Suprapubic skin (tissue), 4 donors: ENCODE measurements at places on chromosomes 12 and 14. TPM values are rescaled to one million over a fixed set of nuclear protein-coding genes. Genes with fewer than 3 reads are reported as not detected.

GRCh38 chr14:89493877-89494634 is 77.0 kb upstream of the FOXN3 start:
- no peak for DNase-seq
- no peaks in the 10 kb centered on the region for H3K36me3 ChIP-seq
- no peak overlapping the region for H3K4me3 ChIP-seq
- no peak overlapping the region for H3K27ac ChIP-seq

DBX2 gene
- total RNA-seq: not detected

OR4E2 gene
- total RNA-seq: not detected

RNU6-8 gene
- not detected for total RNA-seq

TC2N gene
- 61.7 TPM for total RNA-seq

DNA sequence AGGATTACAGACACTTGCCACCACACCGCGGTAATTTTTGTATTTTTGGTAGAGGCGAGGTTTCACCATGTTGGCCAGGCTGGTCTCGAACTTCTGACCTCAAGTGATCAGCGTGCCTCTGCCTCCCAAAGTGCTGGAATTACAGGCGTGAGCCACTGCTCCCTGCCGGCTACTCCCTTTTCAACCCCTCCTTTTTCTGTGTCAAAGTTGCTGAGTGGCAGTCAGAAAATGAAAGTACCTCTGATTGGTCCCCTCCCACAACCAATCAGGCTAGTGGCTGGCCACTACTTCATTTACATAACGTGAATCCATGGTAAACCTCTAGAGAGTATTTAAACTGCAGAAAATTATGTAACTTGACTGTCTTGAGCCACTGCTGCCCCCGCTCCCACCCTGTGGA is 5.9 kb downstream of the RESF1 start:
- H3K4me3 ChIP-seq: no peak overlapping the region
- DNase-seq: no peak
- H3K27ac ChIP-seq: no peak overlapping the region
- peaks cover 30% of the 10 kb centered on the region for H3K4me1 ChIP-seq

DNA sequence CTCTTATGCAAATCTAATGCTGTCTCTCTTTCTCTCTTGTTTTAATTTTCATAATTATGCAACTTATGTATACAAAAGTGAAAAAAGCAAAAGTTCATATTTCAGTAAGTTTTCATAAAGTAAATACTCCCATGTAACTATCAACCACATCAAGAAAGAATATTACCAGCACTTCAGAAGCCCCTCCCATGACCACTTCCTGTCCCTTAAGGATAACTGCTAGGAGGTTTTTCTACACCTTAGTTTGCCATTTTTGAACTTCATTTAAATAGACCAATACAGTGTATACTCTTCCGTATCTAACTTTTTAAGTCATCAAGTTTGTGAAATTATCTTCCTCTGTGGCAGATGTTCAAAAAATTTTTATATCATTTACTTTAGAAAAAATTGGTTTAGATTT is 547 bp upstream of the OR4K15 start:
- DNase-seq: no peak
- no peak overlapping the region for H3K27ac ChIP-seq
- H3K4me1 ChIP-seq: no peaks in the 10 kb centered on the region
- H3K27me3 ChIP-seq: no peaks in the 10 kb centered on the region
- no peak overlapping the region for H3K4me3 ChIP-seq

- H3K4me3 ChIP-seq: peak within 1 kb of the TSS; percentile 85
- peak; percentile 99 for DNase-seq
- peak within 1 kb of the TSS; percentile 97 for H3K27ac ChIP-seq
- H3K36me3 ChIP-seq: peaks cover 29% of the 10 kb centered on the region
- H3K27me3 ChIP-seq: peaks cover 8% of the 10 kb centered on the region
- peaks cover 24% of the 10 kb centered on the region for H3K4me1 ChIP-seq
Observed at GRCh38 chr12:57744777-57745484, at the start of gene TSPAN31. Gene TSPAN31, plus strand, starts transcription at chr12:57745039. Its CDS starts 116 bp downstream, at chr12:57745155.

NRXN3 gene
- 4.3 TPM for total RNA-seq

DNA sequence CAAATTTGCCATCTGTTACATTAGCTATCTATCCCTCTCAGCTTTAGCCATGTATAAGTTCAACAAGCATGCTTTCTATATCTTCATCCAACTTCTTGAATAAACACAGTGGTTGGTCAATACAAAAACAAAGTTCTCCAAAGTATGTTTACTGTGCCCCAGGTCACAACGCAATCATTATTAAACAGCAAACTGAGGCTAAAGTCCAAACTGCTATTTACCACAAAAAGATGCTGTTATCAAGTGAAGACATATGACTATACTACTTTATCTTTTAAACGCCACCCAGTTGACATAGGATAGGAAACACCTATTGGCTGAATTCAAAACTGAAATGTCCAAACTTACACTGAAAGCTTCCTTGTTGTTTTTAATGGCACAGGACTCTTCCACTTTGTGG is 11.7 kb downstream of the ZCCHC8 start:
- H3K27me3 ChIP-seq: no peaks in the 10 kb centered on the region
- no peaks in the 10 kb centered on the region for H3K4me1 ChIP-seq
- no peak overlapping the region for H3K4me3 ChIP-seq
- DNase-seq: no peak

DNA sequence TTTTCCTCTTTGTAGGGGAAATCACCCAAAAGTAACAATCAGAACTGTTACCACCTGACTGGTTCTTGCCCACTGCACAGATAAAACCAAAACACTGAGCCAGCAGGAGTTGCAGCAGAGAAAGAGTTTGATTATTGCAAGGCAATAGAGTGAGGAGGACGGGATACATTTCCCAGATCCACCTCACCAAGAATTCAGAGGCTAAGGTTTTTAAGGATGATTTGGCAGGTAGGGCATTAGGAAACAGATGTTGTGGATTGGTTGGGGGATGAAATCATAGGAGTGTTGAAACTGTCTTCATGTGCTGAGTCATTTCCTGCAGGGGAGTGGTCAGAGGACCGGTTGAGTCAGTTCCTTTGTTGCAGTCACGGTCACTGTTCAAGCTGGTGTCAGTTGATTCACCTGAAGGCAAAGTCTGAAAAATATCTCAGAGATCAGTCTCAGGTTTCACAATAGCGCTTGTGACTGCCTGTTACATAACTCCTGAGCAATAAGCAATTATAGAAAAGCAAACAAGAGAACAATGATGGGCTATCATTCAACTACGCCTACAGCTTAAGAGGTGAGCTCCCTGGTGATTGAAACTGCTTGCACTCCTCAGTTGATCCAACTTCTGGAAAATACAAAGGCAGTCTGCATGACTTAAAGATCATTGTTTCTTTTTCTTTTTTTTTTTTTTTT is 20.3 kb upstream of the AMN1 start:
- peak overlapping the region; percentile 72 for H3K27ac ChIP-seq
- H3K36me3 ChIP-seq: no peaks in the 10 kb centered on the region
- no peak overlapping the region for H3K4me3 ChIP-seq
- H3K4me1 ChIP-seq: peaks cover 36% of the 10 kb centered on the region
- H3K27me3 ChIP-seq: no peaks in the 10 kb centered on the region

- no peaks in the 10 kb centered on the region for H3K36me3 ChIP-seq
- H3K4me3 ChIP-seq: no peak overlapping the region
- H3K27me3 ChIP-seq: peaks cover 91% of the 10 kb centered on the region
Observed at GRCh38 chr12:111029732-111030131, 109.4 kb upstream of the MYL2 start.

DNA sequence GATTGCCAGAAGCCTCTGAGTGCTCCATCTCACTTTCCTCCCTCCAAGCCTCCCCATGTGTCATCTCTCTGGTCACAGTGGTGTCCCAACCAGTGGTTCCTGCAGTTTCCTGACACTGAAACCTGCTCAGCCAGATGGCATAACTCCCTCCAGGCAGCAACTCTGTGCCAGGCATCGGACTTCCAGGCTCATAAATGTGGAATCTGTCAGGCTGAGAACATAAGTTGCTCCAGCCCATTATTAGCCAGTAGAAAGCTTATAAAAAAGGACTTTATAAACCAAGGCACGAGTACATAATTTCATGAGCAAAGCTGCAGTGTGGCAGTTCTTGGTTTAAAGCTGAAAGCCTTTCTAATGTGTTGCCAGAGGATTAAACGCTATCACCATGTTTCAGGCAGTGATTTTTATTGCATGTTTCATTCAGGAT is 194.3 kb downstream of the DACT1 start:
- no peak overlapping the region for H3K27ac ChIP-seq
- no peaks in the 10 kb centered on the region for H3K36me3 ChIP-seq
- peaks cover 6% of the 10 kb centered on the region for H3K4me1 ChIP-seq
- H3K4me3 ChIP-seq: no peak overlapping the region
- no peak for DNase-seq

GRCh38 chr12:47147739-47148138 is 68.0 kb upstream of the AMIGO2 start:
- no peaks in the 10 kb centered on the region for H3K36me3 ChIP-seq
- DNase-seq: no peak
- no peaks in the 10 kb centered on the region for H3K27me3 ChIP-seq
- H3K4me1 ChIP-seq: no peaks in the 10 kb centered on the region

GRCh38 chr14:35826218-35826951 is at the start of gene BRMS1L:
Gene BRMS1L, plus strand, starts transcription at chr14:35826338. Its CDS starts 179 bp downstream, at chr14:35826517.
- H3K27ac ChIP-seq: peak within 1 kb of the TSS; percentile 95
- DNase-seq: peak; percentile 99
- H3K4me1 ChIP-seq: peaks cover 17% of the 10 kb centered on the region
- H3K27me3 ChIP-seq: no peaks in the 10 kb centered on the region
- H3K36me3 ChIP-seq: no peaks in the 10 kb centered on the region
- H3K4me3 ChIP-seq: peak within 1 kb of the TSS; percentile 69

SOX5 gene
- total RNA-seq: 19.0 TPM

DNA sequence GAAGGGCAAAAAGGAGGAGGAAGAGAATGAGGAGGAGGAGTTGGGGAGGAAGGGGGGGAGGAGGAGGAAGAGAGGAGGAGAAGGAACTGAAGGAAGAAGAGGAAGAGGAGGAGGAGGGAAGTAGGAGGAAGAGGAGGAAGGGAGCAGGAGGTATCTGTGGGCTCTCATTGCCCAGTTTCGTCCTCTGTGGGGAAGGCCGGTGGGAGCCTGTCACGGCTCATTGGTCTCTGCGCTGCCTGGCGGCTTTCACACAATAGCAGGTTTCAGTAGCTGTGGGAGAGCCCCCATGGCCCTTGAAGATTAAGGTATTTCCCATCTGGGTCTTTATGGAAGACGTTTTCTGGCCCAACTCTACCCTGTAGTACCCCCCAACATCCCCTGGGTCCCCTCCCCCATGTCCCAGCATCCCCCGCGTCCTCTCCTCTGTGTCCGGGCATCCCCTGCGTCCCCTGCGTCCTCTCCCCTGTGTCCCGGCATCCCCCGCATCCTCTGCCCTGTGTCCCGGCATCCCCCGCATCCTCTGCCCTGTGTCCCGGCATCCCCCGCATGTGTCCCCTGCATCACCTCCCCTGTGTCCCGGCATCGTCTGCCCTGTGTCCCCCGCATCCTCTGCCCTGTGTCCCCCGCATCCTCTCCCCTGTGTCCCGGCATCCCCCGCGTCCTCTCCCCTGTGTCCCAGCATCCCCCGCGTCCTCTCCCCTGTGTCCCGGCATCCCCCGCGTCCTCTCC is 278.2 kb upstream of the SFSWAP start:
- H3K4me3 ChIP-seq: no peak overlapping the region
- H3K27ac ChIP-seq: no peak overlapping the region
- no peaks in the 10 kb centered on the region for H3K36me3 ChIP-seq
- no peaks in the 10 kb centered on the region for H3K4me1 ChIP-seq
- DNase-seq: no peak
